Activated effector memory CD4-positive, alpha-beta T cell treated with anti-CD3 and anti-CD28 coated beads, Interleukin-2, amount 50 U/mL, for 16 hours (primary cell): ENCODE measurements at places on chromosomes 4 and X.
A peak's percentile ranks its signal among the peaks of the same experiment; 100 is the strongest.

DNA sequence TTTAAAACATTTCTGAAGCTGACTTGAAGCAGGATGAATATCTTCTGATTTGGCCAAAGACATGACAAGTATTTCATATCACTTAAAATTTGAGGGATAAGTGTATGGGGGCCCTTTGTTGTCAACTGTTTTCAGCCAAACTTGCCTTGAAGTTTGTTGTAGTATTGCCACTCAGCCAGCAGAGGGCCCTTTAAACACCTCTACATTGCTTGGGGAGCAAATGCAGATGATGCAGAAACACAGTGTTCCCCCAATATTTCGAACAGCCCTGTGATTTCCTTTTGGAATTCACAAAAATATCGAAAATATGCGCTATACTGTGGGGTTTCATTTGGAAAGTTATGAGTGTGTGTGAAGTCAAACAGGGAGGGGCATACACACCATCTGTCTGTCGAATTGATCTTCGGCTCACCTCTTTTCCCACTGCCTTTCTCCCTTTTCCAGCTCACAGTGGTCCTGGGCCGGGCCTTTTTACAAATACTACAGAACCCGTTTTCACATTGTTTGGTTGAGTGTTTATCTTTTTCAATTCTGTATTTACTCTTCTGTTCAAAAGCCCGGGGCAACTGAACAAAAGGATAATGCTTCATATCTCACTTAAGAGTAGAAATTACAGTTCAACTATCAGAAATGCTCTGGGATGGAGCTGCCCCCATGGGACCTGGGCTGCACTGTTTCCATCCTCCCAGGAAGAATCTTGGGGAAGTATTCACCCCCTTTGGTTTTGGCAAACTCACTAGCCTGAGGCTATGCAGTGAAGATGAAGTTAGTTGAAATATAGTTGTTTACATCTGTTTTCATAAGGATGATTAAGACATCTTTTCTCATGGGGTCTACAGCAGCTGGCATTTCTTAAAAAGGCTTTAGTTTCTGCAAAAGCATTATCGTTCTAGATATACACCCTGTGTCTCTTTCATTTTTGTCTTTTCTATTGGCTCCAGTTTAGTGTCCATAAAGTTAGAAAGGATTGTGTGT lies 137.6 kb downstream of the EGF start:
- DNase-seq = peak; percentile 75

DNA sequence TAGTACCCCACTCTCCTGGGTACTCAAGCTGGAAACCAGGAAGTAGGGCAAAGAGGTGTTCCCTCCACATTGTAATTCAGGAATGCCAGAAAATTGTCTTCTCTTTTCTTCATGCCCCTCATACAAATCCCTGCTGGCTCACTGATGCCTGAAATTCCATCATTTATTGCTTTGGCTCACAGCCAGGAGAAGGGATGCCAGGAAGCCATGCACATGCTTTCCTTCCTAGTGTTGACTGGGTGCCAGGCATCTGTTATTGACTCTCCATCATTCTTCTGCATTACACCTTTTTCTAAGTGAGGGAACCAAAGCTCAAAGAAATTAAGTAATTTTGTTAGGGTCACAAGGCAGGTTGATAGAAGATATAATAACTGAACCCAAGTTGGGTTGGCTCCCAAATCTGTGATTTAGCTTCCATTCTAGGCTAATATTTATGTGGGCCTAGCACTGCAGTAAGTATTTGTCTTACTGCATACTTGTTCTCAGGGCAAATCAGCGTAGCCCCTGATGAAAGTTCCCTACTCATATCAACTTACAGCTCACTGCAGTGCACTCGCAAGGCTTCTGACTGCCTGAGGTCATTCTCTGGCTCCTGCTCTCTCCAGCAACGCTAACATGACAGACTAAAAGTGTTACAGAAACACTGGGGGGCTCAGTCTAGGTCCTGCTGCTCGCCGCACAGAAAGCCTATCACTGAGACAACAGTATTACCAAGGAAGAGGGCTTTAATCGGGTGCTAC lies 89.0 kb downstream of the TRAPPC11 start:
- DNase-seq = no peak

GRCh38 chr4:4893721-4894120 lies 34.3 kb downstream of the MSX1 start:
- DNase-seq = no peak

DNA sequence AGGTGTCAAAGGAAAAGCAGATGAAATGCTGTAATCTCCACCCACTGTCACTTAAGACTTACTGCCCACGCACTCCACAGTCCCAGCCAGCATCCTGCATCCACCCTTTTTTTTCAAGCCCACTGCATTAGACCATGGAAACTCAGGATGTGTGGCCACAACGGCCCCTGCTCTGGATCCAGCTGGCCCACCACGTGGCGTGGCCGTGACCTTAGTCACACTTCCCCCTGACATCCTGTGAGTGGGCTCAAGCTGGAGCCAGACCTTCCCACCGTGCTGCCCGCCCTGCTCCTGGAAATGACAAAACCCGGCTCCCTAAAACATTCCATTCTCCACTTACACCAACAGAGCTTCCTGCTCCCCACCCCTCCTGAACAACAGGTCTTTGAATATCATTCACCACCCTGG lies 588.3 kb upstream of the DIPK2B start:
- DNase-seq = no peak

GRCh38 chrX:131671735-131672134 lies 127.9 kb downstream of the OR13H1 start:
- DNase-seq = no peak

- no peak for DNase-seq
Observed at GRCh38 chrX:39361736-39362135, 560.5 kb downstream of the MID1IP1 start.

DNA sequence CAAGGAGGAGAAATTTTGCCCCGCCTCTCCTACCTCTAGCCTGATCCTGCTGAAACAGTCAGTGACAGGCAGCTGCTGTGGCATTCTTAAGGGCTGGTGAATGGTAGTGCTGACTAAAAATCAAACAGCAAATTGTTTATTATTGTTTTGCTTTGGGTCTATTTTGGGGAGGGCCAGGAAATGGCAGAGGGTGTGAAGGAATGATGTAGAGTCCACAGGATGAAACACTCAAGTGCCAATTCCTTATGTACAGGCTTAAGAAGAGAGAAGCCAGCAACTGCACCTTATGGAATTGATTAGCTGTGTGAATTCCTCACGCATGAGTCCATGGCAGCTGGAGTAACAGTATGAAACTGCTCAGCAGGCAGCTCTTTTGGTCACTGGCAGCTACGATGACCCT lies 39.7 kb downstream of the VEGFC start:
- DNase-seq = no peak

GRCh38 chr4:113328514-113328913 lies 279.1 kb downstream of the ANK2 start:
- DNase-seq = no peak

- DNase-seq = no peak
Observed at GRCh38 chrX:44274096-44274495, 69.4 kb downstream of the EFHC2 start.

GRCh38 chr4:150389896-150390530 lies 191.9 kb upstream of the MAB21L2 start:
- DNase-seq = no peak

DNA sequence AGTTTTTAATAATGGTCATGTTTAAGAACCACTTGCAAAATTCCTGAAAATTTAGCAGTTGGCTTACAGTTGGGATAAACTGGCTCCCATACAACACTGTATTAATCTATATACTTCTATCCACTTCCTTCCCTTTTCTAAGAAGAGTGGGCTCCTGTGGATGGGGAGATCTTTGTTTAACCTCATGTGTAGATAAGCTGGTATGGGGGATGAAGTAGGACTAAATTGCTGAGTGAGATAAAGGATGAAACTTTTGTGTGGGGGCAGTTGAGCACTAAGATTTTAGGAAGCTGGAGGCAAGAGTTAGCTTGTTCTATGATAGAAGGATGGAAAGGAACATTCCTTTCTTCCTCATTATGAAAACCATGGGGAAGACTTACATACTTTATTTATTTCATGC lies 54.6 kb upstream of the ATP8A1 start:
- DNase-seq = no peak

DNA sequence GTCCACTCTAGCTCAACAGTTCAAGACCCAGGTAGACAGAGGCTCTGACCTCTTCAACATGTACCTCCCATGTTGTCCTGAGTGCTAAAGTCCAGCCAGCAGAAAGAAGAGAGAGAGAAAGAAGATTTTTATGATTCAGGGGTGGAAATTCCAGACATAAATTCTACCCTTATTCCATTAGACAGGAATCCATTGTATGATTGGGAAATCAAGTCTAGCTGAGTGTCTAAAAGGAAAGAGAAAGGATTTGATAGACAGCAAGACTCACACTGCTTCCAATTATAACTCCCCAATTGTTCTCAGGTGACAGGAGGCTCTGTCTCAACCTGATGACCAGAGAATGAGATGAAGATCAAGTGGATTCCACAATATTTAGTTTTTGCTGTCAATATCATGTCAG lies 27.9 kb upstream of the PGM2 start:
- no peak for DNase-seq

GRCh38 chr4:114286262-114286810 lies 306.9 kb upstream of the ARSJ start:
- DNase-seq = no peak

DNA sequence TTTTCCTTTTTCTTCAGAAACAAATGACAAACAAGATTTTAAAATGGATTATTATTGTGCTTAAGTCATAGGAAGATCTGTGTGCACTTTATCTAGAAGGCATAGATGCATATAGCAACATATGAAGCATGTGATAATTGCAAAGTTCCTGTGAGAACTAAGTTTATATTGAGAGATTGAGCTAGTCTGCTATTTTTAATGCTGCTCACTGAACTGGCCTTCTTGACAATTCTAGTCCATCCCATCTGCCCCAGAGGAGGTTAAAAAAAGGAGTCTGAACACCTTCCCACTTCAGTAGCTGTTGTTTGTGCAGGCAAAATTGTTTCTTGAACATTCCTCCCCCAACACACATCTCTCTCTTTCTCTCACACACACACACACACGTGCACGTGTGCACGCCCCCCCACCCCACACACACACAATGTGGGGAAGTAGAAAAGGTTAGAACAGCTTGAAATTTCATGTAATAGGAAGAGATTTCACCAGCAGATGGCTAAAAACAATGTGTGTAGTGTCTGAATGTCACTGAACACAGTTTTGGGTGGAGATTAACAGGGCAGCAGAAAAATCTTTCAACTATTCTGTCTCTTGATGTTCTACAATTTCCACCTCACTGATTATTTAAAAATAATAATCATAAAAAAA lies 108.0 kb downstream of the GPM6A start:
- DNase-seq = no peak

DNA sequence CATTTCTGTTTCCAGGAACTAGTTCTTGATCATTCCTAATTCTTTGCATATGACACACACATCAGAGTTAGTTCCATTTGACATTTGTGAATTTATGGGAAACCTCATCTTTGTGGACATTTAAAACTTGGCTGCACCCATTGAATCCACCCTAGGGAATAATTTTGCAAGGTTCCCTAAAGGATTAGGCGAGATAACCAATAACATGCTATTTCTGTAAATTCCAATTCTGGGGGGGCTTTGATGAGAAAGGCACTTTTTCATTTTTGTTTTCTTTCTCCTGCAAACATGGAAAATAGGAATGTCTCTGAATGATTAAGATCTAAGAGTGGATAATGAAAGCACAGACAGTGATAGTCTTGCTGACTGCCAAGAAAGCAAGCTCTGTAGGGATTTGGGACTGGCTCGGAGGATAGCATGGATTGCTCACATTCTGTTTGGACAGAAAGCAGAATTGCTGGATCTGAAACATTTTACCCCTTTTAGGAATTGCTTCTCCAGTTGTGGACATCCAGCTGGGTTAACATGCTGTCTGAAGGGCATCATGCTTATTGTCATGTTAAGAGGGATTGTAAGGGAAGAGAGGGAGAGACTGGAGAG lies 145.1 kb downstream of the NHS start:
- no peak for DNase-seq

DNA sequence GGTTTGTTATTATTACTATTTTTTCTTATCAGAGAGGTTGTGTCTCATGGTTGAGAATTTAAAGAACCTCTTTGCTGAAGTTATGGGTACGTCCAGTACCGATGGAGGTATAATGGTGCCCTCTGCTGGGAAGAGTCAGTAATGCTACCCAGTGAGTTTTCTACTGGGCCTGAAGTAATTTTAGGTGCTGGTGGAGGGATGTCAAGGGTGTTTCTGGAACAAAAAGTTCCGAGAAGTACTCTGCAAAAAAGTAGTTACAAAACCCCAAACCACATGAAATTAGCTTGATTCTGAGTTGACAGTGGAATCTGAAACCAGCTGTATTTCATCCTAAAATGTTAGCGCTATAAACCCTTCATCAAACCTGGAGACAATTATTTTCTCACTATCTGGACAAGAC lies 102.5 kb upstream of the MID1 start:
- DNase-seq = peak; percentile 56

- no peak for DNase-seq
Observed at GRCh38 chr4:67198727-67199126, 346.6 kb downstream of the CENPC start.

GRCh38 chrX:86809651-86810050 lies 661.4 kb downstream of the DACH2 start:
- DNase-seq = no peak

GRCh38 chrX:30997411-30997810 lies 74.4 kb downstream of the FTHL17 start:
- no peak for DNase-seq

GRCh38 chrX:111114806-111115205 lies 18.8 kb downstream of the PAK3 start:
- DNase-seq = no peak

DNA sequence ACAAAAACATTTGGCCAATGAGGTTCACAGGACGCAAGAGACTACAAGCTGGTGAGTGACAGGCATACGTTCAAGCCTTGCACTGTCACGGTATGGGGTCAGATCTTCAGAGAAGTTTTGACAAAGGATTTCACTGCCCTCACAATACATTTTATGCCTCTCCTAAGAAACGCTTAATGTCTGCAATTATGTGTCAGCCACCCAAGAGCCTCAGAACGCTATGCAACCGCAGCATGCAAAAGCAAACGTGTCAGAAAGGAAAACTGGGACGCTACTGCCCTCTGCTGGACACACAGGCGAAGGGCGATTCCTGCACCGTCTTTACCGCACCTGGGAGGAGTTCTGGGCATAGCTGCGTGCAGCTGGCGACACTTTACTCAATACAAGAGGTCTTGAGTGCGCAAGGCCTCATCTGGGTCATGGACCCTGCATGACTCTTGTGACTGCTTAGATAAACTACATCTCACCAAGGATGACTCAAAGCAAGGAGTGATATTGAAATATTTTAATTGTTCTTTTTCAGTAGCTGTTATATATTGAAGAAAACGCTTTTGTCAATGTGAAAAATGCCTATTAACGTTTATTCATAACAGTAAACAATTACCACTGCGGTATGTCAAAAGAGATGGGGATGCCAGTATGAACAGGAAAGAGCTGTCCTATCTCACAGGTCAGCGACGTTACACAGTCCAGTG lies 147.6 kb upstream of the FRG1 start:
- peak; percentile 79 for DNase-seq

- no peak for DNase-seq
Observed at GRCh38 chr4:25527034-25527433, 128.6 kb upstream of the SLC34A2 start.
